ENCODE measurements at places on chromosomes 13 and 19.
A peak's percentile ranks its signal among the peaks of the same experiment; 100 is the strongest.

DNA sequence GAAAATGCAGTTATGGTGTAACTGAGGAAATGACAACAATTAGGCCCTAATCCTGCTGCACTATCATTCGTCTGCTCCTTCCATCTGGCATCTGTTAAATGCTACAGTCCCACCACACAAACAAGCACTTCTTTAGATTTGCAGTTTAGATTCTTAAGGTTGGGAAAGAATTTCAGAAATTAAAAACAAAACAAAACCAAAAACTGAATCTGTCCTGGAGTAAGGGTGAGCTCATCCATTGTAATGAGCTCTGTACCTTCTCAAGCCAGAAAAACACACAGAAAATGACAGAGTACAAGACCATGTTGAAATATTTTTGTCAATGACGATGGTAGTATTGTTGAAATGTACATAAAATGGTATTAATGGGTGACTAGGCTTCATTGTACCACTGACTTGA, 28.3 kb downstream of the SMAD9 start:
- DNase-seq, result no peak

GRCh38 chr13:98839856-98840769, 87.6 kb upstream of the SLC15A1 start:
- peak; percentile 66 for DNase-seq

- peak; percentile 59 for DNase-seq
Observed at GRCh38 chr13:99991013-99991827, 9.6 kb downstream of the ZIC2 start.

DNA sequence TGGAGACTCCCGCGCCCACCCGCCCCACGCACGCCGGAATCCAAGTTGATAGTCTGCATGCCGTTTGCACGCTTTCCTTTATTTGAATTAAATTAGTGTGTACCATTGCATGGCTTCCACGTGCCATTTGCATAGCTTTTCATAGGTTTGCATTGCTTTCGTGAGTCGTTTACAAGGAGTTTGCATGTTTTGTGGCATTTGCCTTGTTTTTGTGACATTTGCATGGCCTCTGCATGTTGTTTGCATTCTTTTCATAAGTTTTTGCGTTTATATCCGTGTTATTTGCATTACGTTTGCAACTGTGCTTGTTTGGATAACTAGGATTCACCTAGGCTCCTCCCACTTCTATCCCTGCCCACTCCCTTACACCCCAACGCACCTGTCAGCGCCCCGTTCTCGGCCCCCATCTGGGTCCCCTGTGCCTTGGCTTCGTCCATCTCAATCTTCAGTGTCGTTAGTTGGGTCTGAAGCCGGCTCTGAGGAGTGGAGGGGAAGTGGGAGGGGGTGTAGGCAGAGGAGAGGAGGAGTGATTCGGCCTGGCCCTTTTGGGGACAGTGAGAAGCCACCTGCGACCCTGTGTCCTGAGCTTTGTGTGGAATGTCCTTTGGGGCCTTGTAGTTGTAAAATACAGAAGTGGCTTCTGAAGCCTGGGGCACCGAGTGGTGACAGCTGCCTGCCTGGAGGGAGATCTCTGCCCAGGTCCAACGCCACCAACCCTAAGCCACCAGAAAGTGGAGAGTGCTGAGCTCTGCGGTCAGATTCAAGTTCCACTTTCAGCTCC, 2.4 kb downstream of the CCDC194 start:
- DNase-seq, result no peak

DNA sequence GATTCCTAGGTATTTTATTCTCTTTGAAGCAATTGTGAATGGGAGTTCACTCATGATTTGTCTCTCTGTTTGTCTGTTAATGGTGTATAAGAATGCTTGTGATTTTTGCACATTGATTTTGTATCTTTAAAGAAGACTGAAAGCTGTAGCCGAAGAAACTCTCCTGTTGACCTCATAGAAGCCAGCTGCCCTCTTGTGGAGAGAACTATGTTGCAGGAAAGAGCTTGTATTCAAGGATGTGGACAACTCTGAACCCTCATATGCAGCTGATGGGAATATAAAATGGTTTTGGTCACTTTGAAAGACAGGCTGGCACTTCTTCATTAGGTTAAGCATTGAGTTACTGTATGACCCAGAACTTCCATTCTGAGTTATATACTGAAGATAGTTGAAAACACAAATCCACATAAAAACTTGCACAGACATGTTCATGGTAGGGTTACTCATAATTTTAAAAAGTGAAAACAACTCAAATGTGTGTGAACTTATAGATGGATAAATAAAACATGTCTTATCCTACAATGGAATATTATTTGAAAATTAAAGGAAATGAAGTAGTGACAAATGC, 65.8 kb upstream of the SLITRK6 start:
- DNase-seq, result no peak

DNA sequence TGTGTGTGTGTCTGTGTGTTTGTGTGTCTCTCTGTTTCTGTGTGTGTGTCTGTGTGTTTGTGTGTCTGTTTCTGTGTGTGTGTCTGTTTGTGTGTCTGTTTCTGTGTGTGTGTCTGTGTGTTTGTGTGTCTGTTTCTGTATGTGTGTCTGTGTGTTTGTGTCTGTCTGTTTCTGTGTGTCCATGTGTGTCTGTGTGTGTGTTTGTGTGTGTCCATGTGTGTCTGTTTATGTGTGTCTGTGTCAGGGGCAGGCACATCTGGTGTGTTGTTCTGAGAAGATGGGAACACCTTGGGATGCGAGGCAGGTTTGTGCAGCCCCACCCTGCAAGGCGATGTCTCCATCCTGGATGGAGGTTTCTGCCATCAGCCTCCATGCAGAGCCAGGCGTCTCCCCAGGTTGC, 275.8 kb upstream of the SOX1 start:
- no peak for DNase-seq

DNA sequence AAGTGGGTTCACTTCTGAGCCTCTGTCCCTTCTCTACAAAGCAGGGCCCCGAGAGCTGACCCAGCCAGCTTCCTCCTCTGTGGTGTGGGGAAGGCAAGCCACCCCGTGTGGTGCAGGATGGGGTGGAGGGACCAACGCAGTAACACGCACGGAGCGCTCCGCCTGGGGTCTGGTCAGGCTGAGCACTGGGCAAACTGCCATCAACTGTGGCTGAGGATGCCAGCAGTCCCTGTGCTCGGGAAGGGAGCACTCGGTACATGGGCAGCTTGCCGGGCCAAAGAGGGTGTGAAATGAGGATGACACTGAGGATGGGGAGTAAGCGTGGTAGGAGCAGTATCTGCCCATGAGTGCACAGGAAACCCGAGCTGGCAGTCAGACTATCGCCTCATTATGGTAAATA, 7.6 kb upstream of the GMIP start:
- DNase-seq, result no peak

DNA sequence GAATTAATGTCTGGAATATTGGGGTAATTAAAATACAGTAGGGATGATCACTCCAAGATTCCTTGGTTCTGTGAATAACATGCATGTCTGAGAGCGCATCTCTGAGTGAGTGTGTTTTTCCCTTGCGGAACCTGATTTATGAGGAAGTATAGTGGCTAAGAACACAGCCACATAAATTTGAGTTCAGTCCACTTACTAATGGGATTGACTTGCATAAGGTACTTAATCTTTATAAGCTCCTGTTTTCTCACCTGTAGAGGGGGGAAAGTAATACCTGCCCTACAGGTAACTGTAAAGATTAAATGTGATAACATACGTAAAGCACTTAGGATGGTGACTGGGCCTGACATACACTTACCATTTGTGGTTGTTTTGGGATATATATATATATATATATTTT, 60.8 kb downstream of the KLF5 start:
- DNase-seq, result no peak

GRCh38 chr13:77430377-77430951, 103.6 kb upstream of the MYCBP2 start:
- DNase-seq, result no peak

GRCh38 chr13:79530270-79530669, 49.3 kb downstream of the NDFIP2 start:
- DNase-seq, result no peak

All from aorta (tissue), 5 donors.